CMK (cell line): ENCODE measurements at places on chromosomes 7 and 10.

DNA sequence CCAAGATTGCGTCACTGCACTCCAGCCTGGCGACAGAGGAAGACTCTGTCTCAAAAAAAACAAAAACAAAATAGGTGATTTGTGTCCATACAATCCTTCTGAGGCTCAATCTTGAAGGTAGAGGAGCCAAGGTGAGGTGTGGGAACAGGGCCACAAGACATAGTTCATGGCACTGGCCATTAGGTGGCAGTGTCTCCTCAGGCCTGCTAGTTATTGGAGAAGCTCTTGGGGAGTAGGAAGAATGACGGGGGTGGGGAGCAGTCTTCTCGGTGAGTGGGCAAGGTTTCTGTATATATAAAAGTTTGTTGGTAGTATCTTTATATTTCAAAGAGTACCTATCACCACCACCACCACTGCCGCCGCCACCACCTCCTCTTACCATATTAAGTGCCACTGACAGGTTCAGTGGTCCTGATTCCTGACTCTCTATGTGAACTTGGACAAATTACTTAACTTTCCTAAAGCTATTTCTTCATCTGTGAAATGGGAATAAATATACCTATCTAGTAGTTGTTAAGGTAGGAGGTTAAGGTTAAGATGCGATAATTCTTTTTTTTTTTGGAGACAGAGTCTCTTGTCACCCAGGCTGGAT is 24.0 kb downstream of the CCSER2 start:
- DNase-seq = no peak

GRCh38 chr7:132571970-132572369 is 4.3 kb downstream of the PLXNA4 start:
- no peak for DNase-seq

- no peak for DNase-seq
Measured at GRCh38 chr10:72044417-72045041, 43.8 kb downstream of the SPOCK2 start.

- DNase-seq = no peak
Measured at GRCh38 chr10:12397941-12398340, 48.6 kb downstream of the CAMK1D start.

- DNase-seq = no peak
Measured at GRCh38 chr7:23787272-23787671, 77.3 kb downstream of the STK31 start.

DNA sequence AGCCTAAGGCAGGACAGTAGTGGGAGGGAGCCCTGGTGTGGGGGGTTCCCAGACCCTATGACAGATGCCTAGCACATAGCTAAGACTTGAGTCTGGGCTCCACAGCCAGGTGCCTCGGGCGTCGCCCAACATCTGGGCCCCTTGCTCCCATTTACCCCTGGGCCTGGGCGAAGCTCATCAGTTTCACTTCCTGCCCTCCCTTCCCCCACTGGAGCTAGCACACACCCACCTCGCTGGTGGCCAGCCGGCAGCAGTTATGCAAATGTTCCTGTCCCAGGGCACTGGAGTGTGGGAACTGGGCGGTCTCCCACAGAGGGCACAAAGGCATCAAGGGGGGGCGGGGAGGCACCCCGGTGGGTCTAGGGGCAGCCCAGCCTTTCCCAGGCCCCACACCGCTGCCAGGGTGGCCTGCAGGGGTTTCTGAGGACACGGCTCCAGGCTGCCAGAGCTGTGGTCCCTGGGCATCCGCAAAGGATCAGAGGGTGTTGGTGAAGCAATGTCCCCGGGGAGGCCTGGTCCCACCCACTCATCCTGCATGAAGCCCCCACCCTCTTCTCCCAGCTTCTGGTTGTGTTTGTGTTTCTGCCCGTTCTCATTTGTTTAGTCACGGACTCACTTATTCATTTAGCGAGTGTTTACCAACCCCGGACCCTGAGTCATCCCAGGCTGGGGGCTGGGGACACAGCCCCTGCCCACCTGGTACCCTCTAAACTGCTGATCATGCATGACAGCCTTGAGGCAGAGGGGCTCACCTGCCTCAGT is 20.4 kb downstream of the SH2B2 start:
- no peak for DNase-seq

DNA sequence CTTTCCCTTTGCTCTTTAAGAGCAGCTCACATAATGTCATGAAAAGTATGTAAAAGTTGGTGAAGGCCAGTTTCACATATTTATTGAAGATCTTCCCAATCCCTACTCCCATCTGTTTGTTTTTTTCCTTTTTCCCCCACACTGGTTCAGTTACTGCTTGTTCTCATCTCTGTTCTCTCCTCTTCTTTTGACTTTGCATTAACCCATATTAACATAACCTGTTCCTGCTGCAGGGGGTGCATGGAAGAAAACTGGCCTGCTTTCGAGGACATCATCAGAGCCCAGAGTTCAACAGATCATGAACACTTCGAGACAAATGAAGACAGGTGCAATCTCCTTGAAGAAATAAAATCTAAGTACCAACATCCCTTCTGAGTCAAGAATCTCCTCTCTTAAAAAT is 93.3 kb upstream of the FAM3C start:
- no peak for DNase-seq

- DNase-seq = no peak
Measured at GRCh38 chr7:50653981-50654425, 88.8 kb upstream of the DDC start.

- DNase-seq = no peak
Measured at GRCh38 chr7:7861211-7861633, 107.4 kb upstream of the GLCCI1 start.

DNA sequence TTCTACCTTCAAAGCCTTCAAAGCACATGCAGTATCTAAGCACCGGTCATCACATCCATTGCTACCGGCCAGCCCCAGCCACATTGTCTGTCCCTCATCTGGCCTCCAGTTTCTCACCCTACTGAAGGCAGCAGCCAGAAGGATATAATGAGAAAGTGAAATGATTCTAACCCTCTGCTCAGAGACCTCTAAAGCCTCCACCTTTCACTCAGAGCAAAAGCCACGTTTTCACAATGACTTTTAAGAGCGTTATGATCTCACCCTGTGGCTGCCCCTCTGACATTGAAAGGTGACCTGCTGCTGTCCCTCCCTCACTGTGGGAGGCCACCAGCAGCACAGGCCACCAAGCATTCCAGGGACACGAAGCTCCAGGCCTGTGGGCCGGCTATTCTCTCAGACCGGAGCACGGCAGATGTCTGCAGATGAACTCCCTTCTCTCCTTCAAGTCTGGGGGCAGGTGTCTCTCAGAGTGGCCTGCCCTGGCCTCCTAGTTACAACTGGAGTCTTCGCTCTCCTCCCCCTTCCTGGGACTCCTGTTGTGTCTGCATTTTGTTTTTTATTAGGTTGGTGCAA is 94.9 kb upstream of the EEPD1 start:
- DNase-seq = no peak

DNA sequence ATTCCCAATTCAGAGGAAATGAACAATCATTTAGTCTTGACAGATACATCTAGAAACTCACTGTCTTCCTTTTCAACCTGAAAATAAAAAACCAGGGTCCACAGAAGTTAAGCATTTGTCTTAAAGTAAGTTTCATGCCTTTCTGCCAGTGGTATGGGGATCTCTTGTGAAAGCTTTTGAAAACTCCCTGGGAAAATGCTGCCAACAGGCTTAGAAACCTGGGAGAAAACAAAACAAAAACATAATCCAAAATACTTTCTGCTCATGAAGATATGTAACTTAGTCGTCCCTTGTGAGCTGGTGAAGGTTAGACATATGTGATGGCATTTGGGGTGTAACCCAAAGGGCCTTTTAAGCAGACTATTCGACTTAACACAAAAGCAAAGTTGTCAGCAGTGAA is 66.4 kb upstream of the ZNF438 start:
- DNase-seq = no peak

GRCh38 chr10:36141856-36142560 is 499.9 kb upstream of the FZD8 start:
- DNase-seq = no peak

DNA sequence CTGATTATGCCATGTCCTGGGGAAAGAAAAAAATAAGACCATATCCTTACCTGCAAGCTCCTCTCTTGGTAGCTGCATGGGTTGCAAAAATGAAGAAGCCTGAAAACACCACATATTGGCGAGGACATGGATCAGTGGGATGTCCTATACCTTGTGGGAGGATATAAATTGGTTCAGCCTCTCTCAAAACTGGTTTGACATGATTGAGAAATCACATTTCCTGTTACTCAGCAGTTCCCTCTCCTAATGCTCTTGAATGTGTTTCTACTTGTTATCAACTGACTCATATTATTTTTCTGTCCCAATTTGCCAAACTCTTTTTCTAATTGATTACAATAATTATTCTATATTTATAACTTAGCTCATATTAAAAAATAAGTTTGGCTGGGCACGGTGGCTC is 380.2 kb downstream of the EXOC4 start:
- DNase-seq = no peak

- DNase-seq = no peak
Measured at GRCh38 chr10:49484486-49485235, 54.3 kb downstream of the ERCC6 start.

- no peak for DNase-seq
Measured at GRCh38 chr7:158602905-158603772, 15.5 kb upstream of the PTPRN2 start.

DNA sequence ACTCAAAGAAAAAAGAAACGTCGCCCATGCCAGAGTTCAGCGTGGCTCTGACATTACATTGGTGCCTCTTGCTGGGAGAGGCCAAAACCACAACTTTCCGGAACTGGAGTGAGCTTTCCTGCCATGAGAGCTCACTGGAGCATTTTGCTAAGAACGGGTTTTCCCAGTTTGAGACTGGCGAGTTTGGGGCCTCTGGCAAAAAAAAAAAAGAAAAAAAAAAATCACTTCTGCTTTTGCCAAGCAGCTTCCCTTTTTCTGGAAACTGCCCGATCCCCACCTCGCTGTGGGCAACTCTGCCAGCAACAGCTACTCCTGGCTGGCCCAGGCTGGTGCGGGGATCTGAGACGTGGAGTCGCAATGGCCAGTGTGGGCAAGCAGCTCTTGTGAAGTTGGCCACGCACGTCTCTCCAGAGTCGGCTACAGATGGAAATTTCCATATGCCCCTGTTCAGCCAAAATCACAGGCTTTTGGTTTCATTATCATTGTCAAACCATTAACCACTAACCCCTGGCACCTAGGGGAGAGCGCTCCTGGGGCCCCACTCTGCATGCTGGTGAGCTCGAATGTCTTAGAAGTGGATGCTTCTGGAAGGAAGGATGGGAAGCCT is 25.7 kb downstream of the PRKAG2 start:
- DNase-seq = no peak

DNA sequence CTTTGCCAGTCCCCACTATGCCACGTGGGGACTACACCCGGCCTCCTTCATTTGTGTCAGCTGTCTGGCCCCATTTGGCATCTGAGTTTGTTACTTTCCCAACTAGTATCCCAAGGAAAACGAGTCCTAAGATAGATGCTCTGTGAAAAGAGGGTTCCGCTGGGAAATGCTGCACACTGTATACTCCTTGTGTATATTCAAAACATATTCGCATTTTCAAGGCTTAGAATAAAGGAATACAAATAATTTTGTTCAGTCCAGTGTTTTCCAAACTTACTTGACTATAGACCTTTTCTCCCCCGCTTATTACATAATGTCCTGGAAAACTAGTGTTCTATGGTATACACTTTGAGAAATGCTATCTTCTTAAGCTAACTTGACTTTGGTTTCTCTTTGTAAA is 167.8 kb upstream of the IMMP2L start:
- no peak for DNase-seq

GRCh38 chr7:105015390-105015965 is 1.5 kb downstream of the KMT2E start:
- DNase-seq = no peak

GRCh38 chr10:35911233-35911632 is 269.1 kb upstream of the FZD8 start:
- DNase-seq = no peak

GRCh38 chr7:3107228-3107763 is 63.6 kb upstream of the CARD11 start:
- DNase-seq = no peak

DNA sequence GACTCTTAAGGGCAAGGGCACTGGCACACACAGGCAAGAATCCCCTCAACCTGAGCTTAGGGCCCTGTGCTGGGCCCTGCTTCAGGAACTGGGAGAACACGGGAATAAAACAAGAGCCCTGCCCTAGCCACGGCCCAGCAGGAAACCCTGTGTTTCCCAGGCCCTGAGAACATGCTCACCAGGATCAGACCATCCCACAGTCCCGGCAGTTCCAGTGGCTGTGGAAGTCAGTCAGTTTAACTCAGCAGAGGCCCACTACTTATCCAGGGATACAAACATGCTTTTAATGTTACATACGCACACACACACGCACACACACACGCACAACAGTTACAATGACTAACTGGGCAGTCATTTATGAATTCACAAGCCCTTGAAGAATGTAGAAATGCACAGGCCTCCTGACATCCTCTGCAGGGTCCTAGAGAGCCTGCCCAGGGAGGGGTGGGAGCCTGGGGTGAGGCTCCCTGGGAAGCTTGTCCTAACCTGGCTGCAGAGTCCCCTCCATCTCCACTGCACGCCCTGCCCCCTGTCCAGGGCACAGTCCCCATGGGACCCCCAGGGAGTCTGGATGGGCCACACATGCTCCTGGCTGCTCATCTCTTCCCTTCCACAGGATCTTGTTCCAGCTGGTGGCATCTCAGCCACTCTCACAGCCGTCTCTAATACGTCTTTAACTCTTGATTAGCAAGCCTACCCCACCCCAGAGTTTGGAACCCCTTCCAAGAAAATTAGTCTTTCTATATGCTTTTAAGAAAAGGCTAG is 97.6 kb downstream of the TCERG1L start:
- DNase-seq = no peak

DNA sequence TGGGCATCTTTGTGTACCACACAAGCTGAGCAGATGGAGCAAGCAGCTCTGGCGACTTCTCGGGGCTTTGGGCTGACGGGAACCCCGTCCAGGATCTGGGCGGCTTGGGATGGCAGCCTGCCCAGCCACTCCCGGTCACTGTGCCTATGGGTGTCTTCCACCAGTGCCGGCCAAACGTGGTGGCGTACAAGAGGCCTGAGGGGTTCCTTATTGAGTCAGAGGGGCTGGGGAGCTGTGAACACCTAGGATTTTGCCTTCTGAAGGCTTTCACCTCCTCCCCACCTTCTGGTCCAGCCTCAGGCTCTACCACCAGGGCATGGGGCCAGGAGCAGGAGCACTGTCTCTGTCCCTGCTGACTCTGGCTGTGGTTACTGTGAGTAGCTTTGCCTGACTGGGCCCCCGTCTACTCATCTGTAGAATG is 71.8 kb upstream of the PPIF start:
- DNase-seq = no peak

- DNase-seq = no peak
Measured at GRCh38 chr10:24306507-24306875, 97.6 kb downstream of the KIAA1217 start.

DNA sequence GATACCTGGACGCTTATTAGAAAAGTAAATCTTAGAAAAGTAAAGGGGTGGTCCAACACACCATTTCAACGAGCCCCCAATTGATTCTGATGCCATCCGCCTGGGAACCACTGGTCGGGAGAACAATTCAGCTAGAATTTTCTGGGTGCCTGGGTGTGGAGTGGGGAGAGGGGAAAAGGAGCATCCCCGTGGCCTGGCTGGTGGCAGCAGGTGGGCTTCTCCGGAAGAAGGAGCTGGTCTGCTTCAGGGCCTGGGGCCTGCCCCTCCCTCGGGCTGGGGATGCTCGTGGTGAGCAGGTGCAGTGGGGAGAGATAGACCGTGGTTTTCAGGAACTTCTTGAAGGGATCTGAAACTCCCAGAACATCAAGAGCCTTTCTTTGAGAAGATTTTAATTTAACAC is 39.9 kb upstream of the DUSP5 start:
- DNase-seq = no peak
